ENCODE measurements at places on chromosomes 6 and 20. TPM values are rescaled to one million over a fixed set of nuclear protein-coding genes. Genes with fewer than 3 reads are reported as not detected.

The RIMS4 gene
- 0.07 TPM for total RNA-seq

The CRISP2 gene
- not detected for total RNA-seq

The FOXA2 gene
- 12.7 TPM for total RNA-seq

GRCh38 chr6:125795301-125795700 lies 4.5 kb downstream of the NCOA7 start:
- no peak for DNase-seq

- no peak for DNase-seq
Measured at GRCh38 chr6:158408552-158409130, 96.4 kb downstream of the TULP4 start.

DNA sequence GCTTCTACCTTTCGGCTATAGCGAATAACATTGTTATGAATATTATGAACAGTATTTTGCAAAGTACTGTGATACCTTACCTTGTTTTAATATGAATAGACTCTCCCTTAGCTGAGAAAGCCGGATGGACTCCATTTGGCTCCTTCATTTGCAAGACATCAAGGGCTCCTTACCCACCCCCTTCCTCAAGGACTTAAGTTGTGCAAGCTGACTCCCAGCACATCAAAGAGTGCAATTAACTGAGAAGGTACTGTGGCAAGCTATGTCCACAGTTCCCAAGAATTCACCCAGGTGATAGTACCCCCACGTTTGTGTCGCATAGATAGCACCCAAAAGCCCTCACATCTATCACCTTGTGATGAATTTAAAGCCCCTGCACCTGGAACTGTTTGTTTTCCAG lies 11.2 kb downstream of the CST5 start:
- no peak for DNase-seq

DNA sequence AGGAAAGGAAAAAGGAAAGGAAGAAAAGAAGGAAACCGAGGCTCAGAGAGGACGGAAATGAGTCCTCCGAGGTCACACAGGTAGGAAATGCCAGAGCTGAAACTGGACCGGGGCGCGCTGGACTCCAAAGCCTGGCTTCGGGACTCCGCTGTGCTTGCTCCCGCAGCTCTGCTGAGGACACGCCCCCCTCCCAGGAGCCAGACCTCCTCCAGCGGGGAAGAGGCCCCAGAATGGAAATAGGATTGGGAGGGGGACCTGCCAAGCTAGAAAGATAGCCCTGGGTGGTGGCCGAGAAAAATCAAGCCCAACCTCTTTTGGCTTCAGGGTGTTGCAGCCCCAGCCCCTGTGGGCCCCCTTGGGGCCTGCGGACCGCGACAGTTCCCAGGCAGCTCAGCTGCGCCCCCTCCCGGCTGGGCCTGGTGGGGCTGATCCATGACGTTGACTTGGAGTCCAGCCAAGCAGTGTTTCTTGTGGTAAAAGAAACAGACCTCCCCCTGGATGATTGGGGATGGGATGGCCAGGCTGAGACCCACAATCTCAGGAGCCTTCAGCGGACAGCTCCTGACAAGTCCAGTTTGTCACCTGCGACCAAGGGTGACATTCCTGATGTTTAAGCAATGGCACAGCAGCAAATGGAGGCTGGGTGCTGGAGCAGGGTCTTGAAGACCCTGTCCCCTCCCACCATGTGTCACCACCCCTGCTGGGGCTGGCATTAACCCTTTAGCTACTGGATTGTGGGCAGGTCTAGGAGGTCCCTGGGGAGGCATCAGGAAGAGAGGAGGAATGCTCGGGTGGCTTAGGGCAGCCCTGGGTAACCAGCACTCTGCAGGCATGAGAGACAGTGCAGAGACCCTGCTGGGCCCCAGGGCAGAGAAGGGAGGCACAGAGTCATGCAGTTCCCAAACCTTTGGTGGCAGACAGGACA lies 55.4 kb downstream of the RIPOR3 start:
- DNase-seq: peak; percentile 77

- DNase-seq: no peak
Measured at GRCh38 chr20:57672953-57673575, 36.8 kb downstream of the PMEPA1 start.

DNA sequence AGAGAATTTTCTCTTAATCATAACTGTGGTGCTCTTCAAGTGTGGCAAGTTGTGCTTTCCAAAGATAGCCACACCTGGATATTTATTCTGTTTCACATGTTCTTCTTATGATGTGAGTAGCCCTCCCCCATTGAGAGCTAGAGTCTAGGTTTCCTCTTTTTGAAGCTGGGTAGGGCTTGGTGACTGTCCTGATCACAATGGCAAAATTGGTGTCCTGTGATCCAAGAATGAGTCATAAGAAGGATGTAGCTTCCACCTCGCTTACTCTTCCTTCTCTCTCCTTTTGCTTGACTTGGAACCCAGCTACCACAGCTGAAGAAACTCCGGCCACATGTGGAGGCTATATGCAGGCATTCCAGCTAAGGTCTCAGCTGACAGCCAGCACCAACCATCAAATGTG lies 7.4 kb upstream of the IGF2R start:
- no peak for DNase-seq
